ENCODE measurements at places on chromosomes 16 and 17. TPM values are rescaled to one million over a fixed set of nuclear protein-coding genes. Genes with fewer than 3 reads are reported as not detected.

Gene RHBDL1
- 0.71 TPM for total RNA-seq

Gene LYRM1
- 21.2 TPM for total RNA-seq

- DNase-seq = no peak
Observed at GRCh38 chr16:3607634-3608033, 3.8 kb downstream of the SLX4 start.

GRCh38 chr17:31523862-31524730, 132.6 kb downstream of the RAB11FIP4 start:
- no peak for DNase-seq

DNA sequence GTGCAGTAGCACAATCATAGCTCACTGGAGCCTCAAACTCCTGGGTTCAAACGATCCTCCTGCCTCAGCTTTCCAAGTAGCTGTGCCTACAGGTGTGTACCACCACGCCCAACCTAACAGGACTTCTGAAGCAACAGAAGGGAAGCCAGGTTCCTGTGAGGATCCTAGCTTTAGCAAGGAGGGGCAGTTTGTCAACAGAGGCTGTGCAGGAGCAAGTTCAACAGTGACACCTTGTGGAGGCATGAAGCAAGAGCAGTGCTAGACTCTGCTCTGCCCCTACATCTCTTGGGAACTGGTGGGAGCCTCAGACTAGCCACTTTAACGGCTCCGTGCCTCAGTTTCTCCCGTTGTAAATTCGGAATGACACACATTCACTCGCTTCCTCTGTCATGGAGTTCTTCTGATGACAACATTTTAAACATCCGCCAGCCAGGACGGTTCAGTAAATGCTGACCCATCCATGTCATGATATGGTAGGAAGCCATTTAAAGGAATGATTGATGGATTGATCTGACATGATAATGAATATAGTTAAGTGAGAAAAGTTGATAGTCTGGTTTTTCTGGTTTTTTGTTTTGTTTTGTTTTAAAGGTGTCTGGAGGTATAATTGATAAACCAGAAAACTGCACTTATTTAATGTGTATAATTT, 218.7 kb downstream of the MRTFB start:
- no peak for DNase-seq

DNA sequence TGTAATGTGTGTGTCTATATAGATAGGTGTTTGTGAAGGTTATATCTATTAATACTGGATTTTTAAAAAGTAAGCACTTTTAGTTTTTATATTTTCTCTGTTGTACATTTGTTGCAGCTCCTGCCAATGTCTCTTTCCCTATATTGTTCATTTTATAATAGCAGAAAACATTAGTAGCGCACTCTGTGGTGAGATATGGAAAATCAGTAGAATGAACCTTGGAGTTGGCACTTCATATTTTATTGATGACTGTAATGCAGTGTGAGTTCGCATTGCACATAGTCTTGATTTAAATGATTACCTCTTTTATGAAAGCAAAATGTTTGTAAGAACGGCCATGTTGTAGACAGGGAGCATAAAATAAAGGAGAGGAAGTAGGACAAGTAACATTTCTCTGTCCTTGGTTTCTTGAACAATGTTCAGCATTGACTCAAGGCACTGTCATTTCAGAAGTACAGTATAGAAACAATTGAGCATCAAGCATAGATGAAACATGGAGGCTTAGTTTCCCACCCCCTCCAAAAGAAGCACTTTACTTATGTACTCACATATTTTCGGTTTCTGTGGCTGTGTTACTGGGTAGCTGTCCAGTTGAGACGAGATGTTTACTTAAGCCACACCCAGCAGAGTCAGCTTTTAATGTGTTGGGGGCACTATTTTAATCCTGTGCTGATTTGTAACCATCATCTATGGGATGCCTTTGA, 74.0 kb downstream of the TANC2 start:
- DNase-seq = no peak

GRCh38 chr17:59848385-59848668, 44.4 kb downstream of the TUBD1 start:
- no peak for DNase-seq
